ENCODE measurements at places on chromosomes 3 and 15. TPM values are rescaled to one million over a fixed set of nuclear protein-coding genes. Genes with fewer than 3 reads are reported as not detected.

GRCh38 chr3:74267588-74268184 is 346.8 kb downstream of the CNTN3 start:
- DNase-seq, result peak; percentile 52

DNA sequence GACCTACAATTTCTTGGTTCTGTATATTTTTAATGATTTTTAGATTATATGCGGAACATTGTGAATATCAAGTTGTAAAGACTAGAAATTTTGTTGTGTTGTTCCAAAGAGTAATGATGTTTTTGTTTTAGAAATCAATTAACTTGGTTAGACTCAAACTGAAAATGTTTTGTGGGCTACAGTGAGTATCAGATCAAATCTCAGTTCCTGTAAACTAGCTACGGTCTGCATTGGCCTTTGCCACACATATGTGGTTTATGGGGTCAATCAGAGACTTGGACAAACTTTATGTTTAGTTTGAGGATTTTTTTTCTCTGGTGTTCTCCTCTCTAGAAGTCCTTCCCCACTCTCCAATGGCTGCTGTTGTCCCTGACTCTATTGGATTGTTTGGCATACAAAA is 308.0 kb upstream of the THRB start:
- DNase-seq, result no peak

- DNase-seq, result no peak
These were observed 98.6 kb downstream of the MESD start for GRCh38 chr15:80891006-80891405.

- no peak for DNase-seq
These were observed 1.5 kb downstream of the WHAMM start for GRCh38 chr15:82810890-82811426.

DNA sequence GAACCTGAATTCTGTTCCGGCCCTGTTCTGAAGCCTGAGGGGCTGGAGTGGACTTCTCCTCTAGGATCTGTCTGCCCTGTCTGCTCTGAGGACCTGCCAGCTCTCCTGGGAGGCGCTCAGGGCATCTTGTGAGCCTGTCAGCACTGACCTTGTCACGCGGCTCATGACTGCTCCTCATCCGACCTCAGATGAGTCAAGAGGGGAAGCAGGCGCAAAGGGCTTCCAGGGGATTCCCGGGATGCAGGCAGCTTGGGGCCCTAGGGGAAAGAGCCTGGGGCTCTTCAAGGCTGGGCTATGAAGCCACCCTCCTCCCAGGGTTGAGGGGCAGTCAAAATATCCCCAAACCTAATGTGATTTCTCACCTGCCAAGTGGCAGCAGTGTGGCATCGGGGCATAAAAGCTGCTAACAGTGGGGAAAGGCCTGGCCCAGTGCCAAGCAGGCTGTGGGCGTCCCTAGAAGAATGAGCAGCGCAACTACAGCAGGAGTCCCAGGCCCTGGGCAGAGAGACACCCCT is 27.6 kb upstream of the ANKDD1A start:
- peak; percentile 50 for DNase-seq

DNA sequence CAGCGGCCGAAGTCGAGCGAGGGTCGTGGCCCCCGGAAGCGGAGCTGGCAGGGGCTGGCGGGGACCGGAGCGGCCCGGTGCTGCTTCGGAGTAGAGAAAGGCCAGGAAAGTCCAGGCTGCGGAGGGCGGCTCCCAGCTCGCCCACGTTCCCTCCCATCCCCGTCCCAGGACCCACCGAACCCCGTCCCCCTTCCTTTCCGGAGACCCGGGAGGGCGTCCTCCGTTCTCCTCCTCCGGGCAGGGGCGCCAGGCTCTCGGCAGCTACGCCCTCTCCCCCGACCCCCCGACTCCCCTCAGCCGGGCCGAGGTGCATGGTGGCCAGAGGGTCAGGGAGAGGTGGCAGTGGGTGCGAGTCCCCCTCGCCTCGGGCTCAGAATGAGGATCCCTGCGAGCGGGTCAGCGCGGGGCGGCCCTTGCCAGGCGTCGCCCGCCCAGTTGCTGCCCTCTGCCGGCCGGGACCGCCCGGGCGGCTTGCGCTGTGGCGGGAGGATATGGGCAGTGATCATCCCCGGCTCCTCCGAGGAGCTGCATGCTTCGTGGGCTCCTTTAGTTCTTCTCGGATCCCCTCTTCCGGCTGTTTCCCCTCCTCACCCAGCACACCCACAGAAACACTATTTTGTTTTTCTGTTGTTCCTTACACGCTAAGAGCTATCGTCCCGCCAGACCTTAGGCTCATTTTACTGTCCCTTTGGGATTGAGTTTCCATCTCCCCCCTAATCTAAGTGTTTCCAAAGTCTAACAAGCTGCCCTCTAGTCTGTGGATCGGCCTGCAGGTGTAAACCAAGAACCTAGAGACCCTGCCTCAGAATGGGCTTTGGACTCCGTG is 744 bp upstream of the ALDH1A2 start:
- peak; percentile 78 for DNase-seq

GRCh38 chr3:108879915-108880314 is 57.3 kb downstream of the TRAT1 start:
- peak; percentile 44 for DNase-seq

DNA sequence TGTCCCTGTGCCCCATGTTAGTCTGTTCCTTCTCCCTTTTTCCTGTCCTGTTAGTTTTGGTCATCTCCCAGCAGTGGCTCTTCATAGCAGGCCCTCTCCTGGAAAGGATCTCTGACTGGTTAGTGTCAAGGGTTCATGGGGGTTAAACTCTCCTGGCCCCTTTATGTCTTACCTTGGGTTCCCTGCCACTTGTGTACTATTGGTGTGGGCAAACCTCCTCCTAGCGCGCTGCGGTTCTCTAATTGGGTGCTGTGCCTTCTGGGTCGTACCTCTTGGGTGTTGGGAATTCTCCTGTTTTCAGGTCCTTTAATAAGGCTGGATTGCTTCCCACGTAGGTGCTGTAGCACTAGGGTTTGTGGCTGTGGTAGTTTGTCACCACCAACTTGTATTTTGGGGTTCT is 18.8 kb downstream of the GMPS start:
- DNase-seq, result no peak

DNA sequence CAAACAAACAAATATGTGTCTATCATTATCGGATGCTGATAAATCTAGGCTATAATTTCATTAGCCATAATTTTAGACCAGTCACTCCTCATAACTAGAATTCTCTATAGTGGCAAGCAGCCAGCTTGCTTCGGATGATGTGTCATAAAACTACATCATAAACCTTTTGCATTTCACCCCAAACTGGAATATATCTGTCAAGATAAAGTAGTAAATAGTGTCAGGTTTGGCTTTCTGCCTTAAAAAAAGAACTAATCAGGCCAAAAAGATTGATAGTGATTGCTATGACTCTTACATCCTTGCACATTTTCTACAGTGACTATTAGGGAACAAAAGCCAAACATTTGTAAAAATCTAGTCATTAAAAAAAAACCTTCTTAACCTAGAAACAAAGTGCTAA is 51.0 kb downstream of the DPPA2 start:
- DNase-seq, result no peak

GRCh38 chr3:56137415-56137814 is 330.9 kb downstream of the ERC2 start:
- no peak for DNase-seq

DNA sequence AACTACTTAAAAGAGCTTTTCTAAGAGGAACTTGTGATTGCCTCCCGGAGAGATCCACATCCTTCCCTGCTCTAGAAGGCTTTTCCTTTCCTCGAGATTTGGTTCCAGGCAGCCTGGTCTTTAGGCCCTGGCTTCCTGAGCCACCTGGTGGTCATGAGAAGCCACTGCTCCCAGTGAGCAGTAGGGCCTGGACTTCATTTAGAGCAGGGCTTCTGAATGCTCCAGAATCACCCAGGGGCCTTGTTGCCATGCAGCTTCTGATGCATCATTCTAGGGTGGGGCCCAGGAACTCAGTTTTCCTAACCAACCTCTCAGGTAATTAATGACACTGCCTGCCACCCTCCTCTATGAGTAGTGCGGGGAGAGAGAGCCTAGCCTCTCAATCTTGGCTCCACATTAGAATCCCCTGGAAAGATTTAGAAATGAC is 29.6 kb downstream of the PSMD6 start:
- DNase-seq, result peak; percentile 80

DNA sequence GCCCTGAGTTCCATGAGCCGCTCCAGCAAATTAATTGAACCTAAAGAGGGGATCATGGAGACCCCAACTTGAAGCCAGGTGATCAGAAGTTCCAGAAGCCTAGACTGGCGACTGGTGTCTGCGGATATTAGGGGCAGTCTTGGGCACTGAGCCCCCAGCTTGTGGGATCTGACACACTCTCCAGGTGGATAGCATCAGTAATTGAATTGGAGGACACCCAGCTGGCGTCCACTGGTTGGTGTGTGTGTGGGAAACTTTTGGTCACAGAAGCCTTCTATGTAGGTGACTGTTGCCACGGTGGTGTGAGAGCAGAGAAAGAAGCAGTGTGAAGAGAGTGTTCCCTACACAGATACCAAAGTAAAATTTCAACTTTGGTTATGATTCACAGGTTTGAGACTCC is 106.0 kb upstream of the ADPGK start:
- DNase-seq, result no peak

GRCh38 chr3:194984066-194984465 is 286.9 kb downstream of the XXYLT1 start:
- DNase-seq, result no peak

GRCh38 chr15:36814105-36814504 is 234.7 kb downstream of the CDIN1 start:
- no peak for DNase-seq

DNA sequence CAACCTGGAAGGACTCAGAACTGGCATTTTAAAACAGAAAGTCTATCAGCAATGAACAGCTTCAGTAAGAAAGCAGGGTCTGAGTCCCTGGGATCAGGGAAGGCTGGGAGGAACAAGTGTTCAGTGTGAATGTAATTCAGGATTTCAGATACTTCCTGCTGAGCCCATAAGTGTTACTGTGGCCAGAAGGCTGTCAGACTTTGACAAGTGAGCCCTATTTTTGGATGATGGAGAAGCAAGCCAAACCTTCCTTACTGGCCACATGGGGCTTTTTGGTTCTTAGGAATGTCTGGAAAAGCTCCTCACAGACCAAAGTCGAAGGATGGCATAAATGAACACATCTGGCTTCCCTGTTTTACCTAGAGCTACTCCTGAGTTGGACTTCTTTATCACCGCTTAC is 157.2 kb downstream of the BBX start:
- DNase-seq, result no peak

DNA sequence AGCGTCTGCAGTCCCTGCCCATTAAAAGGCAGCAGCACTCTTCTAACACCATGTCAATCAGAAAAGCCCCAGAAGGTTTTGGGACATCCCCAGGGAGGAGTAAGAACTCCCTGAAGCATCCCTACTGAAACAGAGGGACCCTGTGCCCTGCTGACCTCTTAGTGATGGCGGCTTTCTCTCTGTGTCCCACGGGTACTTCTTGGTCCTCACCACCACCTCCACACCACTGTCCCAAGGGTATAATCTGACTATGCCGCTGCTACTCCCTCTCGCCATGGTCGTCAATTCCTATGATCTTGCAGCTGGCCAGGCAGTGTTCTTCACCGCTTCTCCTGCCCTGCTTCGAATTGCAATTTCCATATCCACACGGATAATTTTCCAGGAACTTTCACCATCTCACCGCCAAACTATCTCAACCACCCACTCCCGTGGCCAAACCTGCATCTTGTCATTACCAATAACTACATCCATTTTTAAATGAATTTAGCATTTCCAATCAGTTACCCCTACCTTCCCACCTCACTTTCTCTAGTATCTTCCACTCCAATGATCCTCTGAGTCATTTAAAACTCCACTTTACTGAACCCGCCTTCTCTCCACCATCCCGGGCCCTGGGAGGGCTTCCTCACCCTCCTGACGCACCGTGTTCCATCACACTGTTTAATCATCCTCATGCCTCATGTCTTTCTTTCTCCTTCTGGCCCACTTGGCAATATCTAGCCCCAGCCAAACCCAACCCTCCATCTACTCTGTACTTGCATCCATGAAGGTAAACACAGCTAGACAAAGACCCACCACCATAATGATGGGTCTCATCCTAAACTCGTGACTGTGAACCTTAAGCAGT is 23.7 kb downstream of the PRR23E start:
- DNase-seq, result no peak

- no peak for DNase-seq
These were observed 40.7 kb upstream of the BSN start for GRCh38 chr3:49513494-49514124.

DNA sequence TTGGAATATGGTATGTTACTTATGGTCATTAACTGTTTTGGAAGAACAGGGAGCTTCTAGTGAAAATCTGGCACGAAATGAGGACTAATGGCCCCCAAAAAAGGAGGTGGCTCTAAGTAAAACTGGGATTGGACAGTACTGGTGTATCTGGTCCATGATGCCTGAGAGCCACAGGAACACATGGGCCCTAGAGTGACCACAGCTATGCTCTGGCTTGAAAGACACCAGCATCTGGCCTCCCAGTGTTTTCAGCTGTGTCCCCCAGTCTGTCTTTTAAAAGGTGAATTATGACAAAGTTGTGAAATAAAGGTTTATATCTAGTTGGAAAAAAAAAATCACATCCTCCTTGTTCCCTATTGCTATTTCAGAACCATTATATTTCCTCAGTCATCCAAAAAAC is 64.5 kb downstream of the GSK3B start:
- DNase-seq, result no peak

DNA sequence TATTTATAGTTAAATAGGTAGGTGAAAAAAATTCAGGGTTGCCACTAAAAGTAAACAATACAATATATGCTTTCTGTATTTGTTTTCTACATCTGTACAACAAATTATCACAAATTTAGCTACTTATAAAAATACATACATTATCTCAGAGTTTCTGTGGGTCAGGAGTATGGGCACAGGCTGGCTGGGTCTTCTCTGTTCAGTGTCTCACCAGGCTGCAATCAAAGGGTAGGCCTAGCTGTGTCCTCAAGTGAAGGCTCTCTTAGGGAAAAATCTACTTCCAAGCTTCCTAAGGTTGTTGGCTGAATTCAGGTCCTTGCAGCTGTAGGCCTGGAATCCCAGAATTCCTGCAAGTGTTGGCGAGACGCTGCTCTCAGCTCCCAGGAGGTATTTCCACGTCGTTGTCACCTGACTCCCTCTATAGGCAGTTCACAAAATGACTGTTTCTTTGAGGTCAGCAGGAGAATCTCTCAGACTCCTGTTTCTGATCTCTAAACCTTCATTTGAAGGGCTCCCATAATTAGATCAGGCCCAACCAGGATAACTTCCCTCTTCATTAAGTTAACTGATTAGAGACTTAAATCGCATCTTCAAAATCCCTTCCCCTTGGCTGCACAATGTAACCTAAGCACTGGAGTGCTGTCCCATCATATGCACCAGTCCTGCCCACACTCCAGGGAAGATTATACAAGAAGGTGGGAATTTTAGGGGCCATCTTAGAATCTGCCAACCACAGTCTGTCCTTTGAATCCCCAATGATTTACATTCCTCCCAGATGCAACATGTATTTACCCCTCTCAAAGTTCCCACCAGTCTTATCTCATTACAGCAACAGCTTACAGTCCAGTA is 296.6 kb downstream of the SUCLG2 start:
- peak; percentile 87 for DNase-seq

Gene ISLR2
- 0.09 TPM for total RNA-seq

Gene POPDC2
- total RNA-seq, result 0.37 TPM

Gene GOLGA8S
- total RNA-seq, result 0.07 TPM

Gene ABHD17C
- total RNA-seq, result 25.1 TPM

Gene TNFAIP8L3
- total RNA-seq, result 0.31 TPM

Gene PP2D1
- not detected for total RNA-seq

Gene CRYBG3
- 5.9 TPM for total RNA-seq

Gene CIB2
- 37.1 TPM for total RNA-seq

Gene ACKR2
- total RNA-seq, result not detected

Gene SYNPR
- total RNA-seq, result 0.64 TPM

Gene STRA6
- 12.8 TPM for total RNA-seq

Measured in H9 (cell line).